Gastrocnemius medialis (tissue), 4 donors: ENCODE measurements at places on chromosomes 1 and 21. TPM values are rescaled to one million over a fixed set of nuclear protein-coding genes. Genes with fewer than 3 reads are reported as not detected.

DNA sequence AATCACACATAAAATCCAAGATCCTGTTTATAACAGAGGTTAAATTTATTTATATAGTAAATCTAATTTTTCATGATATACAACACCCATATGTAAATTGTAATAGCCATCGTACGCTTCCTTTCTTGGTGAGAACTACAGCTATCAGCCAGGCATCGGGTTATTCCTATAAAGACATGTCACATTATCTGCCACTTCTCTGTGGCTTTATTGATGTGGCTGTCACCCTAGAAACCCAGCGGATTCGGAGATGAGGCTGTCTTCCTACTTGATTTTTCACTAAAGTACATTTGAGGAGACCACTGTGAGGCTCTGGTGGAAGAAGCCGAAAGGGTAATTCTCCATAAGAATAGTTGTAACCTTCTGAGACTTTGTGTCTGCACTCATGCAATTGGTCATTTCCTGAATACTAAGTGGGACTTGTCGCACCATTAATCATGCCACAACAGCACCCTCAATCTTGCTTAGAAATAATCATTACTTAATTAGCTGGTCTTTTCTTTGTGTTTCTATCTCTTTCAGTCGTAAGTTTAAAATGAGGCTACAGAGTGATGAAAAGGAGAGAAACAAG lies 106.0 kb downstream of the NTNG1 start:
- no peak overlapping the region for H3K4me3 ChIP-seq
- DNase-seq, result no peak
- no peaks in the 10 kb centered on the region for H3K4me1 ChIP-seq
- no peak overlapping the region for H3K27ac ChIP-seq
- no peaks in the 10 kb centered on the region for H3K36me3 ChIP-seq

DNA sequence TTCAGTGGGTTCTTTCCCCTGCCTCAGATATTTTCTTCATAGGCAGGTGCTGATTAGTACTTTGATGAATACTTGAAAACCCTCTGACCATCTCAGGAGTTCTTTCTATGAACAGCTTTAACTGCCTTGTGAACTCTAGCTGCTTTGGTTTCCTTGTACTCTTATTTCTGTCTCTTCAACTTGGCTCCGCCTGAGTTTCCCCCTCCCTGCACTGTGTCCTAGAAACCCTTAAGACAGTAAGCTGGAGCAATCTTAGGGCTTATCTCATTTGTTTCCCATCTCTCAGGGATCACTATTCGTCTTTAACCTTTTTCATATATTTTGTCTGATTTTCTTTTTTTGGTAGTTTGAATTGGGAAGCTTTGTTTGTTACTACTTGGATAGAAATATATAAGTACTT lies 99.1 kb downstream of the PKN2 start:
- no peak overlapping the region for H3K27ac ChIP-seq
- H3K36me3 ChIP-seq, result no peaks in the 10 kb centered on the region
- no peak overlapping the region for H3K4me3 ChIP-seq

GRCh38 chr1:84702143-84702542 lies 11.9 kb upstream of the SSX2IP start:
- no peaks in the 10 kb centered on the region for H3K36me3 ChIP-seq
- H3K27me3 ChIP-seq, result no peaks in the 10 kb centered on the region
- H3K4me1 ChIP-seq, result peaks cover 3% of the 10 kb centered on the region

- H3K4me1 ChIP-seq, result peaks cover 4% of the 10 kb centered on the region
- no peak overlapping the region for H3K4me3 ChIP-seq
- no peaks in the 10 kb centered on the region for H3K36me3 ChIP-seq
Measured at GRCh38 chr1:67952071-67952470, 98.4 kb downstream of the DIRAS3 start.

GRCh38 chr1:234709473-234710228 lies 99.7 kb upstream of the IRF2BP2 start:
- H3K36me3 ChIP-seq, result no peaks in the 10 kb centered on the region

DNA sequence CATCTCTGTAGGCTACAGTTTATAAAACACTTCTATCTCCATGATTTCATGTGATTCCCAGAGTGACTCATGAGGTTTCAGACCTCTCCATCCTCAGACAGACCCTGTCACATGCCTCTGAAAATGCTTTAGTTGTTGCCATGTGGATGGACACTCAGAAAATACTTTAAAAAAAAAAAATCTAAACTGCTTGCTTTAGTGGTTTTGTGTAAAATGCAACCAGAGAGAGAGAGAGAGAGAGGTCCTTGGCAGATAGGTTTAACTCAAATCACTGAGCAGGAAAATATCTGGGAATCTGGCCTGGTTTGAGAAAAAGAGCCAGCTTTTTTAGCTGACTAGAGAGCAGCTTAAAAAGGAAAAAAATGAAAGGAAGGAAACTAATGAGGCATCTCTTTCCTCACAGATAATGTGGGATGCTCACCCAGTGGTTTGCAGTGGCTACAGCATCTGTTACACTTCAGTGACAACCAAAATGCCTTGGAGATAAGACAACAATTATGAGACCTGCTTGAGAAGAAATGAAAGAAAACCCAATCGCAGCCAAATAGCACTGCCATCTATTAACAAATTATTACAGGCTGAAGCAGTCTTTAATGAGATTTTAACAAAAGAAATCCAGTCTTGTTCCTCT lies 54.6 kb upstream of the SYT14 start:
- no peak for DNase-seq
- no peak overlapping the region for H3K4me3 ChIP-seq
- H3K27ac ChIP-seq, result no peak overlapping the region
- H3K4me1 ChIP-seq, result no peaks in the 10 kb centered on the region
- no peaks in the 10 kb centered on the region for H3K36me3 ChIP-seq

DNA sequence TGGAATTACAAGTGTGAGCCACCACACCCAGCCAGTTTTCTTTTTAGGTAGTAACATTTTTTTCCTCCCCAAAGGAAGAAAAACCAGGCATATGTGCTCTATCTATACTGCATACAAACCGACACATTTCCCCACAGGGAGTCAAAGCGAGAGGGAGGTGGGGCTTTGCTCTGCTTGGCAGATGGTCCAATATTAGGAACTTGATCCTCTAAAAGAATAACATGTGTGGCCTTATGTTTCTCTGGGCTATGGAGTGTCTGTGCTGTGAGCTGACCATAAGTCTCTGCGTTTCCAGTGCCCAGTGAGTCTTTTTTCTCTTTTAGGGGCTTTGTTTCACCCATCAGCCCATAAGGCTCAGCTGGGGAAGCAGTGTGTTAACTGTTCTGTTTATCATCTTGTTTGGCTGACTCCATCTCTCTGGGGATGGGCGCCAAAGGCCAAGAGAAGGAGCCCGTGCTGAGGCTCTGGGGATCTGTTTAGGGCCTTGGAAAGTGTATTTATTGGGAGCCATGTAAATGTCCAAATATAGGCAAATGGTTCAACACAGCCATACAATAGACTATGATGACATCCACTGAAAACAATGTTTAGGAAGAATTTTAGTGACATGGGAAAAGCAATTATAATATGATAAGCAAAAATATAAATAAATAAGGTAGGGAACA lies 20.2 kb downstream of the LMOD1 start:
- no peaks in the 10 kb centered on the region for H3K27me3 ChIP-seq
- no peak overlapping the region for H3K4me3 ChIP-seq
- no peaks in the 10 kb centered on the region for H3K36me3 ChIP-seq
- no peak for DNase-seq
- peaks cover 14% of the 10 kb centered on the region for H3K4me1 ChIP-seq

DNA sequence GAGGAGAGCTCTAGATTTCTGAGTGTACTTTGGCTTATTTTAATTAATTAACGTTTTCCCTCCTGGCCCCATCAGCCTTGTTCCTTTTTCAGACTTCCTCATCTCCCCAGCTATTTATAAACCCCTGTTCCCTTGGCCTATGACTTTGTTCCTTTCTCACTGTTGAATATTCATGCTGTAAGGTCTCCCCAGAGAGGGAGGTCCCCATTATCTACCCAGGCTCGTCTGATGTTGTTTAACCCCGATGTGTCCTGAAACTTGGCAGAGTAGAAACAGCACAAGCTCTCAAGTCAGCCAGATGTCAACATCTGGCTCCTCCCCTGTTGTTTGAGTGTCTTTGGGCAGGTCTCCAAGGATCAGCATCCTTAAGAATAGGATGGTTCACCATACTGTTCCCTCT lies 153.6 kb downstream of the HIVEP3 start:
- H3K36me3 ChIP-seq, result no peaks in the 10 kb centered on the region
- no peak overlapping the region for H3K27ac ChIP-seq
- no peaks in the 10 kb centered on the region for H3K27me3 ChIP-seq
- H3K4me1 ChIP-seq, result no peaks in the 10 kb centered on the region

DNA sequence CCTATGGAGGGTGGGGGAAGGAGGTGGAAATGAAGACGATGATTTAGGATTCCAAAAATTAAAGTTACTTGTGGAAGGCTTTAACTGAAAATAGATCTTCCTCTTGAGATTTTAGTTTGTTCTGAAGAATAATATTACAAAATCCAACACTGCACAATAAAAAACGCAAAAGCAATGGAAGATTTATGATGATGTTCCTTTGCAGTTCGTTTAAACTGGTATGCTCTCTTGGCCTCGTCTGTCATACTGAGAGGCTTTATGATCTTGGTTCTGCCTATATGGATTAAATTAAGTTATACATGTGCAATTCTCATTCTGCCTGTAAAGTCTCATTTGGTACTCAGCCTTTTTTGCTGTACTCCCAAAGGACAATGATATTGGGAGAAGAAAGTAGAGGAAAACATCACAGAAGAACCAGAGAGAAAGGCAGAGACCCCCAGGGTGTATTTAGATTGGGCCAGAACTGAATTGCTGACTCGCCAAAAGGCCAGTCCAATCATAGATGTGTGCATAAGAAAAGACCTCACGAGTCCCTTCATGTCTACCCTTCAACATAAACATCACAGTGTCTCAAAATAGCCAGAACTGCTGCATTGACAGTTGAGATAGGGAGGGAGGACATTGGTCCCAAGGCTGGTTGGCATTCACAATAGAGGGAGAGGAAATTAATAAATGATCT lies 188.6 kb downstream of the GREM2 start:
- H3K36me3 ChIP-seq, result no peaks in the 10 kb centered on the region
- no peak overlapping the region for H3K4me3 ChIP-seq
- no peak for DNase-seq
- no peak overlapping the region for H3K27ac ChIP-seq
- H3K27me3 ChIP-seq, result no peaks in the 10 kb centered on the region

DNA sequence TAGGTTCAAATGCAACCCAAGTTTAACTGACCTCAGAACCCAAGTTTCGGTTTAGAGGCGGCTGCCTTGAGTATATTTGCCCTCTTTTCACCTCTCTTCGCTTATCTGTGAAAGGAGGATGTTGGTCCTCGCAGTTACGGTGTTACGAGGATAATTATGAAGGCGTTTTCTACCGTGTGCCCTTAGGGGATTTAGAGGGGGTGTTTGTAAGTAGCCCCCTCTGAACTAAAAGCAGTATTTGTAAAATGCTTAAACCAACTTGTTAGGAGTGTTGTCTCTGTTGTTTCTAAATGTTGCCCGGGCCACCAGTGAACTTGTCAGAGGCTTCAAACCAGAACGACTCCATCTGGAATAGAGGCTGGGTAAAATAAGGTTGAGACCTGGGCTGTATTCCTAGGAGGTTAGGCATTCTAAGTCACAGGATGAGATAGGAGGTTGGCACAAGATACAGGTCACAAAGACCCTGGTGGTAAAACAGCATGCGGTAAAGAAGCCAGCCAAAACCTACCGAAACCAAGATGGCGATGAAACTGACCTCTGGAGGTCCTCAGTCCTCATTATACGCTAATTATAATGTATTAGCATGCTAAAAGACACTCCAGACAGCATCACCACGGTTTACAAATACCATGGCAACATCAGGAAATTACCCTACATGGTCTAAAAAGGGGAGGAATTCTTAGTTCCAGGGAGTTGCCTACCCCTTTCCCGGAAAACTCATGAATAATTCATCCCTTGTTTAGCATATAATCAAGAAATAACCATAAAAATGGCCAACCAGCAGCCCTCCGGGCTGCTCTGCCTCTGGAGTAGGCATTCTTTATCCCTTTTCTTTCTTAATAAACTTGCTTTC lies 1.0 kb upstream of the PSRC1 start:
- DNase-seq, result no peak
- peak overlapping the region; percentile 64 for H3K4me3 ChIP-seq

- peak; percentile 9 for DNase-seq
- H3K4me3 ChIP-seq, result peak overlapping the region; percentile 87
- H3K36me3 ChIP-seq, result no peaks in the 10 kb centered on the region
- no peaks in the 10 kb centered on the region for H3K27me3 ChIP-seq
- H3K27ac ChIP-seq, result peak overlapping the region; percentile 76
- no peaks in the 10 kb centered on the region for H3K4me1 ChIP-seq
Measured at GRCh38 chr1:117059334-117059677, 820 bp upstream of the TTF2 start.

- H3K4me3 ChIP-seq, result no peak overlapping the region
- no peaks in the 10 kb centered on the region for H3K27me3 ChIP-seq
- H3K4me1 ChIP-seq, result peaks cover 2% of the 10 kb centered on the region
- H3K36me3 ChIP-seq, result peaks cover 2% of the 10 kb centered on the region
- no peak overlapping the region for H3K27ac ChIP-seq
- DNase-seq, result no peak
Measured at GRCh38 chr1:153742411-153743142, 14.7 kb downstream of the INTS3 start.

DNA sequence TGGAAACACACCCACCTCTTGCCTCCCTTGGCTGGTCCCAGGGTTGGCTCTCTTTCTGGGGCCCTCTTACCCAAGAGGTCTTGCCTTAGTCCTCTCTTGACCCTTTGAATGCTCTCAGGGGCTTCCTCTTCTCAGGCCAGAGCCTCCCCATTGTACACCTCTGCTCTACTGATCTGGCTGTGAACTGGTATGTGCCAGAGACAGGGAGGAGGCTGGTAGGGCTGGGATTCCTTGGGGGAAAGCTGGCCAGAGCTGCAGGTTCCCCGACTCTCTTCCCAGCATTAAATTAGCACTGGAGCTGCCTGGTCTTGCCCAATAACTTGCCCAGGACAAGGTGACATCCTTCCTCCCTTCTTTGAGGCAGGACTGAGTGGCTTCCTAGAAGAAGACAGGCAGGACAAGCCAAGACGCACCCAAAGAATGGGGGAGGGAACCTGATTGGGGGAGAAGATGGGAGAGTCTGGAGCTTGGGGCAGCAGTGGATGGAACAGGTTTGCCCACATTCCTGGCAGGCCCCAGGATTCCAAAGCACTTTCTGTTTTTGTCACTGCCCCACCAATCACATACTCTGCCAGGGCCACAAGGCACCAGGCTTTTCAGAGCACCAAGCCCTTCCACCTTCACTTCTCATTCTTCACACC lies 37.2 kb upstream of the CITED4 start:
- no peak overlapping the region for H3K4me3 ChIP-seq
- no peaks in the 10 kb centered on the region for H3K36me3 ChIP-seq
- DNase-seq, result no peak
- H3K27me3 ChIP-seq, result no peaks in the 10 kb centered on the region
- no peaks in the 10 kb centered on the region for H3K4me1 ChIP-seq

Gene PGBD5
- total RNA-seq, result 1.0 TPM

Gene CR1
- total RNA-seq, result 1.6 TPM
